ENCODE measurements at places on chromosomes 12 and 14. TPM values are rescaled to one million over a fixed set of nuclear protein-coding genes. Genes with fewer than 3 reads are reported as not detected.

Gene DNAI7
- not detected for total RNA-seq

Gene TSPAN11
- total RNA-seq, result not detected

Gene NANOG
- not detected for total RNA-seq

Gene AQP6
- total RNA-seq, result not detected

Gene PIWIL1
- not detected for total RNA-seq

GRCh38 chr14:77955816-77956484, 156.0 kb downstream of the ADCK1 start:
- DNase-seq, result no peak

DNA sequence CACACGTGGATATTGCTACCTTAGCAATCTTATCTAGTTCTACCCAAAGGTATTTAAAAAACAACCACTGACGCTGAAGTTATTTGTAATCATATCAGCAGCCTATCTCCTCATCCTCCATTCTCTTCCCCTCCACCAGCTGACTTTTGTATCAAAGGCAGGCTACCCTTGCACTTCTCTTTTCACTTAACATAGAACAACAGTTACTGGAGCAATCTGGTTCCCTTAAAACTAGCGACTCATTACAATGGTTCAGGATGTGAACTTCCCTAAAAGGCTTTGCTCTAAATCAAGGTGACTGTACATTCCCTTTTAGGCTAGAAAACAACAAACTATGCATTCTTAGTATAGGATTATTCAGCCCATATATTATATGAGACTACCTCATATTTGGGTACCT, 404.7 kb downstream of the APAF1 start:
- DNase-seq, result no peak

DNA sequence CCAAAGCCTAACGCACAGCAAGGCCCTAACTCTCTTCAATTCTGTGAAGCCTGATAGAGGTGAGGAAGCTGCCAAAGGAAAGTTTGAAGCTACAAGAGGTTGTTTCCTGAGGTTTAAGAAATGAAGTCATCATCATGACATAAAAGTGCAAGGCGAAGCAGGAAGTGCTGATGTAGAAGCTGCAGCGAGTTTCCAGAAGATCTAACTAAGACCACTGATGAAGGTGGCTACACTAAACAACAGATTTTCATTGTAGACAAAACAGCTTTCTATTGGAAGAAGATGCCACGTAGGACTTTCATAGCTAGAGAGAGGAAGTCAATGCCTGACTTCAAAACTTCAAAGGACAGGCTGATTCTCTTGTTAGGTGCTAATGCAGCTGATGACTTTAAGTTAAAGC, 385.6 kb upstream of the OR4E1 start:
- DNase-seq, result no peak

GRCh38 chr12:7034464-7034863, 16.2 kb upstream of the LPCAT3 start:
- DNase-seq, result no peak

DNA sequence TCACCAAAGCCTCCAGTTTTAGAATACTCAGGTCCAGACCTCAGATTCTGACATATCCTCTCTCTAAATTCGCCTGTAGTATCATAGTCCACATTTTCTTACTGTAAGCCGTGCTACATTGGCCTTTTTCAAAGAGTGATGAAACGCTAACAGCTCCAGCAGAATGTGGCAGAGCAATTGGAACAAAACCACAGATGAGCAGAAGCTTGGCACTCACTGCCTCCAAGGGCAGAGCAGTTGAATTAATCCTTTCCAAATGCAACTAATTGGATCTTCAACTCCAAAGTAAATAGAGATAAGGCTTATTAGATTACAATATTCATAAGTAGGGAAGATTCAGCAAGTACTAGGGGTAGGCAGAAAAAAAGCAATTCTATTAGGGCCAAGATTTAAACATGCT, 128.3 kb downstream of the SLC35F4 start:
- no peak for DNase-seq

DNA sequence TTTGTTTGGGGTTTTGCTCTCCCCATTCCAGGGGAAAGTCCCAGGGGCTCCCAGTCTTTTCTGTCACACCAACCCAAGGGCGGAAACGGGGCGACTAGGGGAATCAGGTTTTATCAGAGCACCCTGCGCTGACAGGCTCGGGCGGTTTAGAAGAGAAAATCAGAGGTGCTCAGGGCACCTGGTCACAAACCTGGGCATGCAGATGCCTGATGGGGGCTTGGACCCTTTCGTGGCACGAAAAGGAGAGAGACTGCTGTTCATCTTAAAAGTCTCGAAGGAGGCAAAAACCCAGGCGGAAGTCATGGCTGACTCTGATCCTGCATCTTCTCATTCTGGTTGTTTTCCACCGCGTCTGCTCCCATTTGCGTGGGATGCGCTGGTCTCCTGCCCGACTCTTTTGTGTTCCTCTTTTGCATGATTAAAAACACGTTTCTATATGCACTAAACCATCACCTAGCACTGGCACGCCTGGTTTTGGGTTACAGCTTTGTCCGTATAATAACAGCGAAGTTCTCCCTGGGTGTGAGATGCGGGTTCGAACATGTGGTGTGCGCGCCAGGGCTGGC, 13.2 kb downstream of the OTX2 start:
- DNase-seq, result no peak

Measured in activated CD4-positive, alpha-beta T cell treated with anti-CD3 and anti-CD28 coated beads, Interleukin-2, amount 10 ng/mL, durations not matched to agents 7 days and 5 days (primary cell).